ENCODE measurements at places on chromosomes 12 and 14.
A peak's percentile ranks its signal among the peaks of the same experiment; 100 is the strongest.

- peak; percentile 8 for DNase-seq
These were observed 124.5 kb downstream of the PTPRO start for GRCh38 chr12:15446807-15447206.

- no peak for DNase-seq
These were observed at the start of gene EVL for GRCh38 chr14:100065111-100065871. EVL (plus strand) TSS chr14:100065422; CDS start chr14:100065501, 79 bp downstream.

DNA sequence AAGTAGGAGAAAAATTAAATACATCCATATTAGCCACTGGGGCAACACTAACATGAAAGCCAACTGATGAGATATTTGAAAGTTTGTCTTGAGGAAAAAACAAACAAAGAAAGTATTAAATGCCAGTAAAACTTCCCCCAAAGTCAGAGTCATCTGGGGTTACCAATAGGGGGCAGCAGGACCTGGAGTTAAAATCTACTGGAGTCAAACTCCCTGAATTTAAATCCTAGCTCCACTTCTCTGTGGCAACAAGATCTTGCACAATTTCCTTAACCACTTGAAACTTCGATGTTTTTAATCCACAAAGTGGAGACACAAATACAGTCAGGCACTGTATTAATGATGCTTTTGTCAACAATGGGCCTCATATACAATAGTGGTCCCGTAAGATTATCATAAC lies 14.4 kb downstream of the PLEKHG7 start:
- DNase-seq, result no peak

- no peak for DNase-seq
These were observed 47.9 kb upstream of the OR4E1 start for GRCh38 chr14:21721504-21721903.

- no peak for DNase-seq
These were observed 76.5 kb downstream of the TGFB3 start for GRCh38 chr14:75905147-75905904.

- no peak for DNase-seq
These were observed 183.1 kb downstream of the PHLDA1 start for GRCh38 chr12:75848431-75848925.

DNA sequence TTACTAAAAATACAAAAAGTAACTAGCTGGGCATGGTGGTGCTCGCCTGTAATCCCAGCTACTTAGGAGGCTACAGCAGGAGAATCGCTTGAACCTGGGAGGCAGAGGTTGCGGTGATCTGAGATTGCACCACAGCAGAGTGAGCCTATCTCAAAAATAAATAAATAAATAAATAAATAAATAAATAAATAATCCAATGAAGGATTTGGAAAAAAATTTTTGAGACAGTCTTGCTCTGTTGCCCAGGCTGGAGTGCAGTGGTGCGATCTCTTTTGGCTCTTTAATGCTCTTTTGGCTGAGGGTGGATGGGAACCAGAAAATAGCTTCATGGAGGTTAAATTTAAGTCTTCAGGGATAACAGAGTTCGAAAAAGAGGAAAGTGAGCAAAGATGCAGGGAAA lies 11.7 kb downstream of the ATP5MC2 start:
- no peak for DNase-seq

- DNase-seq, result no peak
These were observed 212.5 kb upstream of the DDHD1 start for GRCh38 chr14:53365486-53366130.

DNA sequence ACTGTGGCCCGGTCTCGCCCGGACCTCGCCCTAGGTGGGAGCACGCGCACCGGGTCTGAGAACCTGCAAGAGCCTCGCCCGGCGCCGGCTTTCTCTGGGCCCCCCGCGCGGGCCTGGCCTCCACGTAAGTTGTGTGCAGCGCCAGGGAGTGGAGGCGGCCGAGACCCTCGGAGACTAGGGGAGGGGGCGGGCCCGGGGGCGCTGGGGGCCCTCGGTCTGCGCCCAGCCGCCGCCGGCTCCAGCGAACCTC lies 183 bp upstream of the PRMT8 start:
- no peak for DNase-seq

GRCh38 chr14:76576047-76576741 lies 185.1 kb upstream of the VASH1 start:
- DNase-seq, result no peak

- no peak for DNase-seq
These were observed 16.9 kb downstream of the LTBP2 start for GRCh38 chr14:74595006-74595735.

DNA sequence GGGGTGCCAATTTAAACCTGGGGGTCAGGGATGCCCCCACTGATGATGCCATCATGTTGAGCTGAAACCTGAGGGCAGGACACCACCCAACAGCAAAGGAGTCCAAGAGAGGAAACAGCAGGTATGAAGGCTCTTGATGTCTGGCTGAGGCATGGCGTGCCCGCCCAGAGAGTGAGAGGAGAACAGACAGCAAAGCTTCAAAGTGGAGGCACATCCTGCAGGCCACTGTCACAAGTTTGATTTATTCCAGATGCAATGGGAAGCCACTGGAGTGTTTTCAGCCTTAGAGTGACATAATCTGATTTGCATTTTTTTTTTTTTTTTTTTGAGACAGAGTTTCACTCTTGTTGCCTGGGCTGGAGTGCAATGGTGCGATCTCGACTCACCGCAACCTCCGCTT lies 34.8 kb downstream of the IRF2BPL start:
- DNase-seq, result no peak

DNA sequence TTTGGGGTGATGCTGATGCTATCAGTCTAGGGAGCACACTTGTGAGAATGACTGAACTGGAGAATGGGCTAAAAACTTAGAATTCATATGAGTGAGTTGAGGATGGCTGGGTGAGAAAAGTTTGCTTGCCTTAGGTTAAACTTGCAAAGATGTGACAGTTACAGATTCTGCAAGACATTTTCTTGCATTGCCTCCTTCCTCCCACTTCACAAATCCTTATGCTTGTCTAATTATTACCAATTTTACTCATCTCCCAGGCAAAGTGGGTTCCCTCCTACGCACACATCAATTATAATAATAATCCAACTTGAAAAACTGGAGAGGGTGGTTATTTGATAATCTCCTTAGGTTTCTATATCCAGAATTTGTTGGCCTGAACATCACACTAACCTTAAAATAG lies 50.9 kb downstream of the ATP2B1 start:
- DNase-seq, result no peak

GRCh38 chr12:53193040-53193439 lies 12.3 kb upstream of the CSAD start:
- DNase-seq, result no peak

GRCh38 chr14:68945190-68945584 lies 33.9 kb downstream of the ACTN1 start:
- no peak for DNase-seq

DNA sequence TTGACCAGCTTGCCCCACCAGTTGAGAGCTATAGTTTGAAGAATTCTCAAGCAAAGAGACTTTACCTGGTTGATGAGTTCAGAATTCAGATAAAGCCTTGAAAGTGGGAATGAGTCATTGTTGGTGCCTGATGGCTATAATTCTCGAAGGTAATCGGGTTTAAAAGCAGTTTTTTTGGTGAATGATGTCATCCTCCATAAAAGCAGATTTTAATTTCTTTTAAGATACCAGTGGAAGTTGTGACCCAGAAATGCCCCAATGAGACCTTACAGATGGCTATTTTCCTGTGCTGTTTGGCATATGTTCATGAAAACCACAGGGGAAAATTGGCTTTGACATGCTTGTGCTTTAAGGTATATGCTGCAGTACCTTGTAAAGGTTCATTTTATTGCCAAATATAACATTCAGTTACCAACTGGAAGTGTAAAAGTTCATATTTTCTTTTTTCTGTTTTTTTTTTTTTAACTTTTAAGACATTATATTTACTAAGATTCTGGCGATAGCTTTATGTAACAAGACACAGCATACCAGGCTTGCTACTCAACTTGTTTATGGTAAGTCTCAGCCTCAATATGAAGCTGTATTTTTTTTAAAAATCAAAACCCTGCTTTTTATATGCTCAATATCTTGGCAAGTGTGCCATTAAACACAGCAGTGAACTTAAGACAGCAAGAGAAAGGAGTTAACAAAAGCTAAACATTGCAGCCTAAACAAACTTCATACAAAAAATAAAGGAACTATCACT lies 119.3 kb downstream of the LMNTD1 start:
- peak; percentile 38 for DNase-seq

GRCh38 chr14:34874386-34875030 lies 652 bp downstream of the BAZ1A start:
- peak; percentile 11 for DNase-seq

DNA sequence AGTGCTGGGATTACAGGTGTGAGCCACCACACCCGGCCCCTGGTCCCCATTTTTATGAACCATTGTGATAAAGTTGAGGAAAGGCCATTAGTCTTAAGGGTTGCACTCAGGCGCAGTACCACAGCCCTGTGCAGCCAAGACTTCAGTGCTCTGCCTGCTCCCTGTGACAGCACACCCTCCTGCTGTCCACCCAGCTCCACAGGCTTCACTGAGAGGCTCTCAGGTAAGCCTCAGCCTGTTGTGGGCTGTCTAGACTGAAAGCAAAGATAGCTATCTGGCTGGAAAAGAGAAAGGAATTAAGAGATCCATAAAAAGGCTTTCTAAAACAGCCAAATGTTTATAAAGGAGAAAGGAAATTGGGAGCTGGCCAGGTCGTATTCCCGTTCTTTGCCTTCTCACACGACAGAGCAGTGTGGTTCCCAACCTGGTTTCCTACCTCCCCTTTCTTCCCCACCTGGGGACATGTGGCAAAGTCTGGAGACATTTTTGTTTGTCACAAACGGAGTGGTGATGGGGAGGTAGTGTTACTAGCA lies 19.1 kb upstream of the DNM1L start:
- DNase-seq, result no peak

GRCh38 chr14:65287264-65288131 lies 125.0 kb upstream of the FUT8 start:
- DNase-seq, result no peak

DNA sequence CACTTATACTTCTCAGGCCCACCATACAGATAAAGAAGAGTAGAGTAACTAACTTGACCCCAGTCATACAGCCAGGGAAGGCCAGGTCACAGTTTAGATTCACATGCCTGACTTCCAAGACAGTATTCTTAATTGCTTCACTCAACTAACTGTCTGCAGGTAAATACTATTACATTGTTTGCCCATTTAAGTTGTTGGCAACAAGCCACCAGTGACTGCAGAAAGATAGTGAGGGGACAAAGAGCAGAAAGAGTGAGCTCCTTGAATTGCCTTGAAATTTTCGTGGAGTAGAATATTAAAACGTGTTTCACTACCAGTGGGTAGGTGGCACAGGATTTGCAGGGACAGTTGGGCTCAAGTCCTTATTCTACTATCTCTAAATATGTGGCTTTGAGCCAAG lies 146.3 kb upstream of the RMST start:
- no peak for DNase-seq

GRCh38 chr12:130859161-130859560 lies 12.7 kb upstream of the RAN start:
- DNase-seq, result no peak

DNA sequence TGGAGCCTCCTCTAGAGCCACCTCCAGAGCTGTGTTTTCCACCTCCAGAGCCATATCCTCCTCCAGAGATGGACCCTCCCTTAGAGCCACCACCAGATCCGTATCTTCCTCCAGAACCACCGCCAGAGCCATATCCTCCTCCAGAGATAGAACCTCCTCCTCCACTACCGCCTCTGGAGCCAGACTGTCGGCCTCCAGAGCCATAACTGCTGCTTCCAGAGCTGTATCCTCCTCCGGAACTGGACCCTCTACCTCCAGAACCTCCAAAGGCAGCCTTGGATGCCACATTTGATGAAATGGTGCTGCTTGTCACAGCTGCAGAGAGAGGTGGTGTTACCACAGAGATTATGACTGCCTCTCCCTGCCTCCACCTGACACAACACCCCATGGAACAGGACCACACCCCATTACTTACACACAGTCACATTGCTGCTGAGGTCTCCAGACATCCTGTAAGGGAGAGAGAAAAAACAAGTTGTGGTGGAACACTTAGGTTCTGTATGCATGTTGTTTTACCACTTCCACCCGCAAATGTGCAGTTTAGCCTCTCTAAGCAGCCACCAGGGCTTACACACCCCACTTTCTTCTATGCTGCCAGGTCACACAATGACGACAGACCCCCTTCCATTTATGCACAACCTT lies 6.8 kb downstream of the KRT2 start:
- DNase-seq, result no peak

GRCh38 chr14:101118746-101119591 lies 215.4 kb upstream of the RTL1 start:
- DNase-seq, result no peak

DNA sequence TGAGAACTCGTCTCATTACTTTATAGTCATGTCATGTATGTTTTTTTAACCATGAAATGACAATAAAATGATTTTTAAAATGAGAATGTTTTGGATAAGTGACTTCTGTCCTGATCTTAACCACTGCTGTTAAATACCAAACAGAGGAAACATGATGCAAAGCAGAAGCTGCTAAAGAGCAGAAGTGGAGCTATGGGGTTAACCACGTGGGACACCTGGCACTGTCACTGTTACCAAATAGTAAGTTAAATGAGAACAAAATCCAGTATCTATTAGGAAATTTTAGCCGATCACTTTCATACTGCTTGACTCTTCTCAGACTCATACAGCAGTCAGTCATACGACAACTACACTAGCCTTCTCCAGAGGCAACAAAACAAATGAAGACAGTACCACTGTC lies 82.4 kb downstream of the SCAF11 start:
- no peak for DNase-seq

DNA sequence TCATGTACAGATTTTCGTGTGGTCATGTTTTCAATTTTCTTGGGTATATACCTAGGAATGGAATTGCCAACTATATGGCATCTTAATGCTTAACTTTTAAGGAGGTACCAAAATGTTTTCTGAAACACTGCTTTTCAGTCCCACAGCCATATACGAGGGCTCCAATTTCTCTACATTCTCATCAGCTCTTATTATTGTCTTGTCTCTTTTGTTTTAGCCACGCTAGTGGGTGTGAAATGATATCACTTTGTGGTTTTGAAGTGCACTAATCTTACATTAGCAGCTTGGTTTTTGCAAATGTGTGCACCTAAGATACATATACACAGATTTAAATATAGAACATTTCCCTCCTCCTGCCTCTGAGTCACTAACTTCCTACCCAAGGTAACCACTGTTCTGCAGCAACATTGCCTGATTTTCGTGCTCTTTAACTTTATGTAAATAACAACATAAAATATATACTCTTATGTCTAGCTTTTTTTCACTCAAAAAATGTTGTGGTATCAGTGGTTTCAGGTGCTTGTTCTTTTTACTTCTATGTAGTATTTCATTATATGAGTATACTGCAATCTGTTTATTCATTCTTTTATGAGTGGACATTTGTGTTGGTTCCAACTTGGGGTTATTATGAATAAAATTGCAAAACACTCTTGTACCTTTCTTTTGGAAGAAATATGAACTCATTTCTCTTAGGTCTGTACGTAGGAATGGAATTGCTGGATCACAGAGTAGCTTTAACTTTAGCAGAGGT lies 73.1 kb downstream of the ZFP36L1 start:
- DNase-seq, result no peak

GRCh38 chr14:89753828-89754412 lies 200.6 kb downstream of the EFCAB11 start:
- no peak for DNase-seq

- DNase-seq, result no peak
These were observed 153.9 kb upstream of the RFLNA start for GRCh38 chr12:124140944-124141486.

GRCh38 chr14:91890291-91890749 lies 23.0 kb upstream of the TC2N start:
- DNase-seq, result no peak
